Fibroblast of skin of left quadriceps (primary cell): ENCODE measurements at places on chromosomes 11 and 22.

- DNase-seq: no peak
Measured at GRCh38 chr11:133506551-133507094, 25.7 kb downstream of the OPCML start.

DNA sequence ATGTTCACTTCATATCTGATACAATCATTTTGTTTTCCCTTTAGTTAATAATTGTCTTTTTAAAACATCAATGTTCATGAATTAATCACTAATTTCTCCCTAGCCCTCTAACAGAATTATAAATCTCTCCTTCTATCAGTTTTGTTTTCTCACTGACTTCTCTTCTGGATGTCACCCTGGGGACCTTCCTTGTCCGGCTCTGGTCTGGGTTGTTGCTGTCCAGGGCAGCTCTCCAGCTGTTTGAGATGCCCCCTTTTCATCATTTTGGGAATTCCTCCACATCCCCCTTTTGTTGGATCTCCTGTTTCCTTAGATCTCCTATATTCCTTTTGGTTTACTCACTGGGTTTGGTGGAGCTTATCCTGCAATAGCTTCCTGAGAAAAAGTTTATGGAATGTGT lies 35.6 kb upstream of the PSMA1 start:
- no peak for DNase-seq

- DNase-seq: peak; percentile 62
Measured at GRCh38 chr11:62427630-62428233, 8.9 kb downstream of the SCGB1A1 start.

GRCh38 chr11:31714840-31715239 lies 96.3 kb downstream of the PAX6 start:
- no peak for DNase-seq

DNA sequence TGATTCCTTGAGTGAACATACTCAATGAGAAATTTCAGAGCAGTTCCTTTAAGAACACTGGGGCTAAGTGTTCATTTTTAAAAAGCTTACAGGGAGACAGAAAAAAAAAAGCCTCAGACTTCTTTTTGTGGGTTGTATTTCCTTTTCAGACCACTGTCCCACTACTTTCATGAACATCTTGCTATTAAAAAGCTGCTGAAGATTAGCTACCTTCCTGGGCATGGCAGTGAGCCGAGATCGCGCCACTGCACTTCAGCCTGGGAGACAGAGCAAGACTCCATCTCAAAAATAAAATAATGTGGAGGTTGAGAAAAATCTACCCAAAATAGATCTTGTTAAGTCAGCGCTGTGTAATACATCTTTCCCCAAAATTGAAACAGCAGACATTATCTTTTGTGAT lies 10.8 kb downstream of the TRAF6 start:
- DNase-seq: no peak

- DNase-seq: no peak
Measured at GRCh38 chr11:134536219-134536618, 124.2 kb upstream of the B3GAT1 start.

- no peak for DNase-seq
Measured at GRCh38 chr11:33668468-33668825, 32.2 kb downstream of the C11orf91 start.

DNA sequence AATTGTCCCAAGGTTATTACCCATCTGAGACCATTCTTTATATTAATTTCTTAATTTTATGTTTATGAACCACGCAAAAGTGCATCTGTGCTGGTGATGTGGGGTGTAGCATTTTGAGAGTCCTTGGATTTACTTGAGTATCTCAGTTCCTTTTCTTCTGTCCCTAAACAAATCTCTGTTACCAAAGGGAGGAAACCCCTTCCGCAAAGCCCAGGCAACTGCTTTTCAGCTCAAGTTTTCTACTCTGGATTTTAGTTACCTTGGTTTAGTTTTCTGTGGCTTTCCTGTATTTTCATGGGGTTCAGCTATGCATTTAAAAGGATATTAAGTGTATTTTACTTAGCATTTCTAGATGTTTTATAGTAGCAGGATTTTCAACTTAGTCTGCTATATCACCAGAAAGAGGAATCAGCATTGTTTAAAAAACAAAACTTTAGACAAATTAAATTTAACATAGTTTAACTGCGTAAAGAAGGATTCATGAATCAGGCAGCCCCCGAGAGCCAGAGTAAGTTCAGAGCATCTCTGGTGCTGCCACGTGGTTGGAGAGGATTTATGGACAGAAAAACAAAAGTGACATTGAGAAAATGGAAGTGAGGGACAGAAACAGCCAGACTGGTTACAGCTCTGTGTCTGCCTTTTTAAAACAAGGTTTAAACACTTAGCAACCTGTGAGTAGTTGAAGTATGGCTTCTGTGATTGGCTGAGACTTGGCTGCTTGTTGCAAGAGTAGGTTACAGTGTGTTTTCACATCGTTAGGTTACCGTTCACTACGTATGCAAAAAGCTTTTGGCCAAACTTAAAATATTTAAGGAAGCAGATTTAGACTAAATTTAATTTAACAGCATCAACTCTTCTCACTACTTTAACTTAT lies 9.6 kb downstream of the ADM start:
- no peak for DNase-seq

GRCh38 chr22:25777870-25778269 lies 35.9 kb downstream of the MYO18B start:
- DNase-seq: no peak

GRCh38 chr11:6721343-6721742 lies 38.2 kb upstream of the MRPL17 start:
- no peak for DNase-seq

GRCh38 chr11:63917692-63918506 lies 935 bp upstream of the RCOR2 start:
- DNase-seq: no peak

DNA sequence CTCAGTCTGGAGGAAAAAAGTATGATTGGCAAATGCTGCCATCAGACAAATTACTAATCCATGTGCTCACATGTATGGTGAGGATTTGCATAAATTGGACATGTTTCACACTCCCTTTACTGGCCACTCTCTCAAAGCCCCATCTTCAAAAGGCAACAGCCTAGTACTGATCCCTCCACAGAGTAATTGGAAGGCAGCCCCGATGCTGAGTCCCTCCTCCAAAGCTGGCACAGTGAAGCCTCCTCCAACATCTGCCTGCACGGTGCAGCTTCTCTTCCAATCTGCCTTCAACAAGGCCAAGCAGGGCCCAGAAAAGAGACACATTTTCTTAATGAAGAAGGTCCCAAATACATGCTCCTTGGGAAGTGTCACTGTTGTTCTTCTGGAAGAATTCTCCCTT lies 350.6 kb downstream of the OPCML start:
- DNase-seq: no peak

DNA sequence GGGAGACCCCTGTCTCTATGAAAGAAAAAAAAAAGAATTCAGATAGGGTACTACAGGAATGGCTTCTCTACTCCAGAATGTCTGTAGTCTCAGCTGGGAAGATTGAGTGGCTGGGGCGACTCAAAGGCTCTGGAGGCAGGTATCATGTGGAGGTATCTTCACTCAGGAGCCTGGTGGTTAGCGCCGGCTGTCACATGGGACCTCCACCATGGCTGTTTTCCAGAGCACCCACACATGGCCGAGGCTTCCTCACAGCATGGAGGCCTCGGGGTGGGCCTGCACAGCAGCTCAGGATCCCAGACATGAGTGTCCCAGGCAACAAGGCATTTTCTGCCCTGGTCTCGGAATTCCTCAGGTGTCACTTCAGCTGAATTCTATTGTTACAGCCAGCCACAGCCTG lies 10.1 kb downstream of the RPS13 start:
- no peak for DNase-seq

GRCh38 chr11:57513911-57514537 lies 1.5 kb downstream of the SLC43A1 start:
- DNase-seq: no peak

GRCh38 chr11:60860943-60861342 lies 5.2 kb upstream of the PTGDR2 start:
- DNase-seq: peak; percentile 8

GRCh38 chr11:90737444-90738050 lies 514.7 kb upstream of the CHORDC1 start:
- DNase-seq: no peak

DNA sequence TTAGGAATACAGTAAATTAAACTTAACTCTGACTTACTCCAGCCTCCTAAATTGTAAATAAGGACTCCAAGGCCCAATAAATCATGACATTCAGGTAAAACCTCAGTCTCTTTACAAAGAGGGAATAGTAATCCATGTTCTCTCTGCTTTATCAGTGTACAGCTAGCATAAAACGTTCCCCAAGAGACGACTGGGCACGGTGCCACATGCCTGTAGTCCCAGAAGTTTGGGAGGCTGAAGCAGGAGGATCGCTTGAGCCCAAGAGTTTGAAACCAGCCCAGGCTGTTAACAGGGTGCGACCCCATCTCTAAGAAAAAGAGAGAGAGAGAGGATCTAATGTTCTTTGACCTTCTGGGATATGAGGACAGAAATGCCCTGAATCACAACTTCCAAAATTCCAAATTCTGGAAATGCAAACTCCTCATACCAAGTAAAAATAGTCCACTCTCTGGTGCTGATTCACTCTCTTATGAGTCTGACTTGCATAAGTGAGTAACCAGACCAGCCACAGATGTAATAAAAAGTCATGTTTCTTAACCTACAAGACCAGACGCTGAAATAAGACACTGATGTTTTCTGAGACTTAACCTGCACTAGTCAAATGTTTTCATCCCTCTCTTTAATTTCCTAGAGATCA lies 25.5 kb downstream of the NNMT start:
- peak; percentile 65 for DNase-seq

GRCh38 chr11:13228572-13228971 lies 49.0 kb upstream of the BMAL1 start:
- DNase-seq: no peak

DNA sequence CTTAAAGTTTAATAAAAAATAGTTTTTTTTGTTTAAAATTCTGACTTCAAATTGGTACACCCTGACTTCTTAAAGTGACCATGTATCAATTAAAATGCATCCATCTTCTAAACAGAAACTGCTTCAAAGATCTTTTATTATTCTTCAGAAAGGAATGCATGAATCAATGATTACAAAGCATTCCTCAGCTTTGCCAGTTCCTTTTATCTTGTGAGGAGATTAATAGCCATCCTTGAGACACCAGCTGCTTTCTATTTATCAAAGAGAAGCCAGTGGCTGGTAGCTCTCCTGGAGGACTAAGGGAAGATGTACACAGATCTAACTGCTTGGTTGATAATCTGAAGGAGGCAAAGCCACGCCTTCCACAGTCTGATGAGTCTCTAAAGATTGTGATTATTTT lies 2222.5 kb downstream of the LRRC4C start:
- no peak for DNase-seq

DNA sequence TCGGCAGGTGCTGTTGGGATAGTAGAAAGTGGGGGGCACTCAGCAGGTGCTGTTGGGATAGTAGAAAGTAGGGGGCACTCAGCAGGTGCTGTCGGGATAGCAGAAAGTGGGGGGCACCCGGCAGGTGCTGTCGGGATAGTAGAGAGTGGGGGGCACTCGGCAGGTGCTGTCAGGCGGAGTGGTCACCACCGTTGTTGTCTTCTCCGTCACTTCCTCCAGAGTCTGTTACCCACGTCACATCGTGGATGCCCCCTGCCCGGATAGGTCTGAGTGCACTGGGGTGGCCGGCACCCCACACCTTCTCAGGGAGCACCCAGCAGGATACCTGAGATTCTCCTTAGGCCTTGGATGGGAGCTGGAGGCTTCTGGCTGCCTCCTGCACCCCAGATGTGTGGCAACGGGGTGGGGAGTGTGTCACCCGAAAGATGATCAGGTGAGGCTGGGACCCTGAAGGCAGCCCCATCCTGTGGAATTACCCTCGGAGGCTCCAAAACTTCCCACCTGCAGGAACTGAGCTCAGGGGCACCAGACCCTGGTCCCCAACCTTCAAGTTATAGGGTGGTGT lies 24.1 kb upstream of the KRTAP5-7 start:
- no peak for DNase-seq

DNA sequence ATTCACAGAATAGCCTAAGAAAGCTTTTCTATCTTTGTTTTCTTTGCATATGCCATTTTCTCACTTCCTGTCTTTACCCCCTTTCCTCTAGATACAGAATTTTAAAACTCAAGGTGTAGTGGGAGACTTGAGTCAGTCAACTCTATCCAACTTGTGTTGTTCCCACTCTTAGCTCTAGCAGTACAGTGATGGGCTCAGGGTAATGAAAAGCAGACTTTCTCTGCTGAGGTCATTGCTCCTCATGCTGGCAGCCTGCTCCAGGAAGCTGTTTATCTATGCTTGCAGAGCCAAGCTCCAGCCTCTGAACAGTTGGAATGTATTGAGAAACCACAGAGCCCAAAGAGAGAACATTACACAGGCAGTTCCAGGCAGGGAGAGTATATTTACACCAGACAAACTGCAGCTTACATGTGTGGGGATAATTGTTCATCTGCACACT lies 68.1 kb downstream of the CSTPP1 start:
- DNase-seq: peak; percentile 99

- peak; percentile 46 for DNase-seq
Measured at GRCh38 chr11:32259641-32260081, 168.8 kb downstream of the RCN1 start.

DNA sequence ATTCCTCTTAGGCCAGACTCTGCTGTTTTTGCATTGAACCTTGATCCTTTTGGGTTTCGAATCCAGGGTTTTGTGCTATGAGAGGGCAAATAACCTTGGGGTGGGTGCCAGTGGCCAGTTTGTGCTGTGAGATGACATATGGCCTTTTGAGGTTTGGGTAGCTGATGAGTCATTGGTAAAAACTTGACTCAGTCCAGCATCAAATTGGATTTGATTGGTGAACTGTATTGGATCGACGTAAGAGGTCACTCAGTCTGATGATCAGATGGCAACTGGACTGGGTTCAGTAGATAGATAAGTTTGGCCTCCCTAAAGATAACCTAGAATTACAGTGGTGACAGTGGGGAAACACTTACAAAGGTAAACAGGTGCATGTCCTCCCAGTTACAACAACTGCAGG lies 41.0 kb upstream of the XKR3 start:
- no peak for DNase-seq

GRCh38 chr22:39530116-39530515 lies 2.4 kb downstream of the RPS19BP1 start:
- DNase-seq: no peak

GRCh38 chr11:2451336-2451735 lies 6.5 kb downstream of the KCNQ1 start:
- DNase-seq: no peak

DNA sequence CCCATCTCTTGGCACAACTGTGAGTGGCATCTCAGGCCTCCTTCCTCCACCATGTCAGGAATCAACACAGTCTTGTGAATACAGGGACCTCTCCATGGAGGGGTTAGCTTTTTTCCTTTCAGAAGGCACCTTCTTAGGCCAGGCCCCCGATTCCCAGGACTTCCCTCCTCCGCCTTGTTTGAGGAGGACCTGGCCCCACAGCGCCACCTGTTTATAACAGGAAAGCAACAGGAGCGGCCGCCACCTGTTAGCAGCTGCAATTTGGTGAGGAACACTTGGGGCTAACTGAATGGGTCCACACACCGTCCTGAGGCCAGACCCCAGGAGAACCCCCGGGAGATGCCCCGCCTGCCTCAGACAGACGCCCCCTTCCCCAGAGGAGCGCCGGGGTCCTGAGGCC lies 3.8 kb upstream of the PKP3 start:
- DNase-seq: no peak
